ENCODE measurements at places on chromosomes 3 and 15. TPM values are rescaled to one million over a fixed set of nuclear protein-coding genes. Genes with fewer than 3 reads are reported as not detected.

DNA sequence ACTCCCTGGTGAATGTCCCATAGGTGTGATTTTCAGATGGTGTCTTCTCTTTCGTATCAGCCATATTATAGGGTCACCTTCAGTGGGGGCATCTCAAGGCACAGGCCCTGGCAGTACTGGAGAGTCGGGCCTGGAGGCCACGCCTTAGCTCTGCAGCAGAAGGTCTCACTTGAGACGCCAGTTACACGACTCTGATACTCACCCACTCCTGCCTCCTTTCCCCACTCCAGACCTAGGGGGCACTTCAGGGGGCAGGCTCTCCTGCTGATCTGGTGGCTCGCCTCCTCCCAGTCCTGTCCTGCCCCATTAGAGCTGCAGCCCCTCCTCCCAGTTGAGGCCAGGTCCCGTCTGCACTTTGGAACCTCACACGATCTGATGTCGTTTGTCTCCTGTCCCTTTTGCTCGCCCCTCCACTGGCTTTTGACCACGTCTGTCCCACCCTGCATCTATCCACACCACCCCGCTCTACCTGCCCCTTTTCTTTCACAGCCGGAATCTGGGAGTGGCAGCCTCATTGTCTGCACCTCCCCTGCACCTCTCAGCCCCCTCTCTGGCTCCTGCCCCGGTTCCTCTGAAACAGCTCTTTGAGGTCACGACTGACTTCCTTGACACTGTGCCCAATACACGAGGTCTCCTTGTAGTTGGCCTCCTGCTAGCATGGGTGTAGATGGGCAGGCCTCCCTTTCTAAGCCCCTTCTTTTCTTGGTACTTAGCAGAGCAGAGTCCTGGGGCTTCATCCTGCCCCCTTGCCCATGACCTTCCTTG is 181.9 kb downstream of the NSMCE3 start:
- DNase-seq, result no peak

DNA sequence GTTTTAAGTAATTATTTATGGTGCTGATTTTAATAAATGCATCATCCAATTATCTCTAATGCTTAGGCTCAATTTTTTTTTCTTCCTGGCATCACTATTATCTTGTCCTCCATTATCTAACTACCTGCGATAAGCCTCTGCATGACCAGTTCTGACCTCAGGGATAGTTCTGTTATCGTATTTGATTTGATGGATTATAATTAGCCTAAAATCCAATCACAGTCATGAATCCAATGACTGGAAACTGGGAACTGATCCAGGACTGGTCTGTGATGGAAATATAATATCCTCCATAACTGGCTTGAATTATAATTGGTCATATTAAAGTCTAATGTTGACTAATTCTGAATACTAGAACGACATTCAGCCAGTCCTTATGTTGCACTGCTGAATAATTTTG is 1.1 kb downstream of the MYH15 start:
- no peak for DNase-seq

GRCh38 chr3:57956833-57957174 is 51.4 kb upstream of the FLNB start:
- no peak for DNase-seq

GRCh38 chr15:73882761-73883419 is 9.5 kb downstream of the TBC1D21 start:
- DNase-seq, result no peak

DNA sequence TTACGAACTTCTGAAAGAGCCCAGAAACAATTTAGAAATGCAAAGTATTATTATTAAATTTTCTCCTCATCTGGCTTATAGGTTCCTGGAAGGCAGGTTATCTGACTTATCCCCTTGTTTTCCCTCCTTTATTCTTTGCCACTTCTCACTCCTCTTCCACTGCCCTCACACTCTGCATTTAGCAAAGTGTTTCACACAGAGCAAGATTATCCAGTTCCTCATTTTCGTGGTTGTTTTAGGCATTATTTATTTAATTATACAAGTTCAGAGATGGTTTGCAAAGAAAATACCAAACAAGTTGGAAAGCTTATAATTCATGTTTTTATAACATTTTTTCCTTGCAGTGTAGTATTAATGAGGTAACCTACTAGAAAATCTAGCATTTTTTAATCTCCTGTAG is 544.9 kb downstream of the NSUN3 start:
- DNase-seq, result no peak

- DNase-seq, result no peak
Observed at GRCh38 chr3:123833398-123833785, 50.7 kb downstream of the MYLK start.

DNA sequence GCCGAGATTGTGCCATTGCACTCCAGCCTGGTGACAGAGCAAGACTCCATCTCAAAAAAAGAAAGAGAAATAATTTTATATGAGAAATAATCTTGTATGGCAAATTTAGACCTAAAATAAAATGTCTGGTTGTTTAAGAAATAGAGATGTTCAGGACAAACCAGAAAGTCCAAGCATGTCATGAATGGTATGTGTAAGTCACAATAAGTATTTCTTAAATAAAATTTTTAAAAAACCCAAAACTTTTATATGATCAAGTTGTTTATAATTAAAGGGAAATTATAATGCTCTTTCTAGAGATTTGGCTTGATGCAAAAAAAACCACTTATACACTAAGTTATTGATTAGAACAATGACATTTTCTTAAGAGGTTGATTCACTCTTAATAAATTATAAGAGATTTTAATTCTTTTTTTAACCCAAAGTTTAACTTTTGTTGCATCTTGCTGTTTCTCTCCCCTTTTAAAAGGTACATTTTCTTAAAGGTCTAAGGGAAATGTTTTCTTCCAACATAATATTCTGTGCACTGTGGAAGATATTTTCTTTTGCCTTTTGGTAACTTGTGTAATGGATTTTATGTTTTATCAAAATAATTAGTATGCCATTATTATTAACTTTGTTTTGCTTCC is 105.7 kb downstream of the RTP4 start:
- DNase-seq, result peak; percentile 19

GRCh38 chr3:31159331-31160039 is 265.0 kb upstream of the GADL1 start:
- DNase-seq, result no peak

DNA sequence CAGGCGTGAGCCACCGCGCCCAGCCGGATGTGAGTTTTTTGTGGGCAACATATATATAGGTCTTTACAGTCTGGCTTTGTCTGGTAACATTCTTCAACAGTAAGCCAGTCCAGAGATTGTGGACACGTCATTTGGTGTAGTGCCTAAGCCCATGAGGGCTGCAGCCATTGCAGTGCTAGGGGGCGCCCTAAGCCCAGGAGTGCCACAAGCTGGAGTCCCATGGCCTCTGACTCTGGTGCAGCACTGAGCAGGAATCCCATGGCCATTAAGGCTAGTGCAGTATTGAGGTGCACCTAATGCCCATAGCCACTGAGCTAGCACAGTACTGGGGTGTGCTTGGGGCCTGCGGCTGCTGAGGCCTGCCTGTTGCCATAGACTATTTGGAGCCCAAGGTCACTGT is 136.4 kb upstream of the NDN start:
- no peak for DNase-seq

GRCh38 chr15:39582977-39583595 is 2.2 kb downstream of the THBS1 start:
- peak; percentile 56 for DNase-seq

- no peak for DNase-seq
Observed at GRCh38 chr15:81680829-81681228, 306.8 kb upstream of the TMC3 start.

GRCh38 chr3:88221726-88222125 is 72.0 kb downstream of the C3orf38 start:
- no peak for DNase-seq

DNA sequence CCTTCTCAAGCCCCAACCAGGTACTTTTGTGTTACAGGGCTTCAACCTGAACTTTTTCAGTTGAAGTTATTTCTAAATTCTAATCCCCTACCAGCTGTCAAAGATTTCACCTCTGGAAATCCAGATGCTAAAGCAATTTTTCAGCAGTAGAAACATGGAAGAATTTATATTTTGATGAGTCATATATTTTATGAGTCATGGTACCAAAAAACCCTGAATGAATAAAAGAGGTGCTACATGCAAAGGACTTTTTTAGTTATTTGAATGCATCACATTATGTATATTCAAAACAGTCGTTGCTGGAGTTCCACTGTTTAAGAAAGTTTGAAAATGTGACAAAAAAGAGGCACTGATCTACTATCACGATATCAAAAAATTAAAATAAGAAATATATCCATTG is 96.0 kb upstream of the ZNF385D start:
- peak; percentile 0 for DNase-seq

DNA sequence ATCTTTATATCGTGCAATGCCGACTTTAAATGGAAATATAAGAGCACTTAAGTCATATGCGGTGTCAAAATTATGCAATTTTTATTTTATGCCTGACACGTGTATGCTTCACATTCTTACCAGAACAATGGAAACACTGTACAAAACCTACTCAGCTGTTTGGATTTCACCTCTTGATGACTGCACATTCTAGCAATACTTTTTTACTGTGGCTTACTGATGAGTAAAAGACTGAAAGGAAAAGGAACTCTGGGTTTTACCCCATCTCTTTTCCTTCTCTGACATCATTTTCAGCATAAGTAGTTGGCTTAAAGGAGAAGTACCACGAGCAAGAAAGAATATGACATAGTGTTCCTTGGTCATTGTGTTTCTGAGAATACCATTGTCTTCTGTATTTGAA is 142.8 kb downstream of the POLR2M start:
- no peak for DNase-seq

GRCh38 chr3:107416886-107417285 is 39.6 kb downstream of the CCDC54 start:
- DNase-seq, result peak; percentile 46

- DNase-seq, result no peak
Observed at GRCh38 chr15:39495871-39496840, 84.7 kb upstream of the THBS1 start.

- no peak for DNase-seq
Observed at GRCh38 chr15:68997930-68998777, 16.3 kb upstream of the NOX5 start.

UTS2B gene
- 10.3 TPM for total RNA-seq

LDHAL6B gene
- total RNA-seq, result not detected

IMPG2 gene
- total RNA-seq, result under 0.01 TPM

CFAP20DC gene
- not detected for total RNA-seq

PLXNA1 gene
- total RNA-seq, result 23.1 TPM

ERC2 gene
- total RNA-seq, result 1.2 TPM

LTK gene
- not detected for total RNA-seq

EDEM1 gene
- 17.7 TPM for total RNA-seq

WDR49 gene
- total RNA-seq, result not detected

CSTA gene
- total RNA-seq, result 0.30 TPM

RYR3 gene
- total RNA-seq, result not detected

GOLGA6L7 gene
- total RNA-seq, result not detected

IL20RB gene
- total RNA-seq, result 2.4 TPM

SPINK8 gene
- total RNA-seq, result not detected

VGLL3 gene
- total RNA-seq, result 13.9 TPM

ZNF385D gene
- total RNA-seq, result 1.5 TPM

CLDN18 gene
- total RNA-seq, result not detected

Data from M059J (cell line).